ENCODE measurements at places on chromosomes 1 and 21.

GRCh38 chr1:230923176-230923575, 54.9 kb upstream of the C1orf198 start:
- no peak for DNase-seq

DNA sequence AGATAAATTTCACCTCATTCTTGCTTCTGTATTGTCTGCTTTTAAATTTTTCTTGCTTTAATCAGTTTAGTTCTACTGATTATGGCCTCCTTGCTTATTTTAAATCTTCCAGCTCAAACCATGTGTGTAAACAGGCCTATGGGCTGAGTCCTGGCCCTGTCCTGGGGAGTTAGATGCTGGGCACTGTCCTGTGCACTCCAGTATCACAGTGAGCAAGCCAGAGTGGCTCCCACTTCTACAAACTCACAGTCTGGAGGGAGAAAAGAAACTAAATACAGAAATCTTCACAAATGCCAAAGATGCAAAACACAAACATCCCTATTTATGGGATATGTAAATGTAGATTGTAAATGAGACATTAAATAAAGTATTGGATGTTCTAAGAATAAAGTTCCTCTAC, 101.1 kb upstream of the POGK start:
- DNase-seq: no peak

GRCh38 chr1:24594328-24594598, 38.4 kb downstream of the NCMAP start:
- DNase-seq: no peak

GRCh38 chr1:93756657-93757056, 75.0 kb upstream of the BCAR3 start:
- no peak for DNase-seq

DNA sequence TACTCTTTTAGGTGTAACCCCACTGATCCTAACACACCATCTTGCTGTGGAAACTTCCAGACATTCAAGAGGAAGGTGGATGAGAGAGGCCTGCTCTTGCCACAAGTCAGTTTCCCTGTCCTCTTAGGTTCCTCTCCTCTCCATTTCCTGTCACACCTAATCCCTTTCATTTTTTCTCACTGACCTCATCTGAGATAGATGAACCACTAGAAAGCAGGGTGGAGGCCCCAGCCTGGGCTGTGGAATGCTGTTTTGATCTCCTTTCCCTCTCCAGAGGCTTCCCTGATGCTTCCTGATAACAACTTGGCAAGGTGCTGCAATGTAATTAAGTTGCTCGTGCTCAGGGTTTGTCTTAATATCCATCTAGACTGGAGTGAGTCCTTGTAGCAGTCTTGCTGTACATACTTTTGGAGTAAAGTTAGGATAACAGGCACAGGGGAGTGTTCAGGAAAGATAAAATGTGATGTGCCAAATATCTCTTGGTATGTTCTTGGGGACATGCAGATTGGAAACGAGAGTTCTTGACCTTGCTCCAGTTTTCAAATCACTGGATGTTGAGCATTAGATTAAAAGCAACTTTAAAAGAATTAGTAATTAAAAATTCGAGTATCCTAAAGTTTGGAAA, 11.2 kb downstream of the LRRC42 start:
- no peak for DNase-seq

DNA sequence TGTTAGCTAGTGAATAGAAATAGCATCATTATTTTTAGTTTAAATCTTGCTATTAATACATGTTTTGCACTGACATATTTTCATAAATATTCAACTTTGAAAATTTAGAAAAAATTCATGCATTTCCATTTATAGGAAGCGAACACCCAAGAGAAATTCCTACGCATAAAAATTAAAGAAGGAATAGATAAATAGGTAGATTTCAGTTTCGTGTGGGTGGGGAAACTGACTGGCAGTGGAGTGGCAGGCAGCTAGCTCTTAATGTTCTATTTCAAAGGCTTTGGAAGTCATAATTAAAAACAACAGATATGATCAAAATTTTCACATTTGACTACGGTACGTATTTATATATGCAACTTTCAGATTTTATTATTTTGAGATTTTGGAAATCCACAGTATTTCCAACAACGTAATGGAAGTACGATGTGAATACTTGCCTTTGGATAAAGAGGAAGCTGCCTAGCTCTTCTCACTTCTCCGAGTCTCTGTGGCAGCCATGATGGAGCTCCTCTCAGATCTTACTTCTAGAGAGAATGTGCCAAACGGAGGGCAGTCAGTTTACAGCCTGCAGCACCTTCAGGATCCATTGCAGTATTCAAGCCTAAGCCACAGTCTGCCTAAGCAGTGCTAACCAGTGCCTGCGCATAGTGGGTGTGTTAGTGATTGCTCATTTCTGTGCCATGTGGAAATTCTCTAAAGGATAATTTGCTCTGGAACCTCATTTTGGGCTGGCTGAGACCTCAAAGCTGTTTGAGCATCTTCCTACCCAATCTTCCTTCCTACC, 62.9 kb upstream of the RGS4 start:
- DNase-seq: no peak

- DNase-seq: no peak
These were observed 9.7 kb downstream of the CD2 start for GRCh38 chr1:116763787-116764465.

Data from T1000 (cell line).